SK-N-MC (cell line): ENCODE measurements at places on chromosomes 13 and 19.

DNA sequence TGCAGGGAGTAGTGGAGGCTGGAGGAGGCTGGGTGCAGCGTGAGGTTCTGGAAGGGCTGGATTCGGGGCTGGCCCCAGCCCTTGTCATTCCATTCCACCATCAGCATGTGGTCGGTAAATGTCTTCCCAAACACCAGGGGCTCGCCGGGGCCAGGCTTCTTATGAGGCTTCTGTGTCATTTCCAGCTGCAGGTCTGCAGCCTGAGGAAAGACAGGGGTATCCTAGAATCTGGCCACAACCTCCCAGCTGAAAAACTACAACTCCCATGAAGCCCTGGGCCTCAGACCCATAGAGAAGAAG is 4.4 kb downstream of the BCAT2 start:
- no peak for DNase-seq

- DNase-seq = peak; percentile 34
Measured at GRCh38 chr13:27424246-27425157, at the start of gene GTF3A. GTF3A (plus strand) TSS chr13:27424619.

DNA sequence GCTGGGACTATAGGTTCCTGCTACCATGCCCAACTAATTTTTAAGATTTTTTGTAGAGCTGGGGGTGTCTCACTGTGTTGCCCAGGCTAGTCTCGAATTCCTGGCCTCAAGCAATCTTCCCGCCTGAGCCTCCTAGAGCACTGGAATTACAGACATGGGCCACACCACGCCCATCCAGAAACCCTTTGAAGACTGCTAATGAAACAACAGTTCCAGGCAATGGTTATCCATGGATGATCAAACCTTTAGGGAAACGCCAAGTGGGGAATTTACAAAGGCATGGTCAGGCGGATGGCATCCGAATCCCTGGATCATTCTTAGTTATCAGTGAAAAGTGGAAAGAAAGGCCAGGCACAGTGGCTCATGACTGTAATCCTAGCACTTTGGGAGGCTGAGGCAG is 16.9 kb upstream of the DNMT1 start:
- DNase-seq = no peak

DNA sequence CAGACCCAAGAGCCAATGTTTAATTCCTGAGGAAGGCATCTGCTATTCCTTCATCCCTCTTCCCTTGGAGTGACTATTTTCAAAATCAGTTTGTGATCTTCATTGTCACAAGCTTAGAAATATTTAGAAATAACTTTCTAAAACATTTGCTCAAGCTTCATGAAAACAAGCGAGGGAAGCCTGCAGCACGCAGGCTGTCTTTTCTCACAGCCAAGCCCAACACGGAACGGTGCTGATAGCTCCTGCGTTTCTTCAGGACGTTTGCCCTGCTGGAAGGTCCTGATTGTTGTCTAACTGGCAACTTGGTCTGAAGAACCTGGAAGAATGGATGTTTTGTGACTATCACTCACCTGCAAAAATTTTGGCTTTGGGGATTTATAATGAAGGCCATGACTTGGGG is 152.5 kb downstream of the FGF9 start:
- no peak for DNase-seq

- no peak for DNase-seq
Measured at GRCh38 chr13:98200211-98200878, 23.3 kb upstream of the RNF113B start.

- DNase-seq = no peak
Measured at GRCh38 chr13:23510544-23510916, 59.7 kb upstream of the TNFRSF19 start.

DNA sequence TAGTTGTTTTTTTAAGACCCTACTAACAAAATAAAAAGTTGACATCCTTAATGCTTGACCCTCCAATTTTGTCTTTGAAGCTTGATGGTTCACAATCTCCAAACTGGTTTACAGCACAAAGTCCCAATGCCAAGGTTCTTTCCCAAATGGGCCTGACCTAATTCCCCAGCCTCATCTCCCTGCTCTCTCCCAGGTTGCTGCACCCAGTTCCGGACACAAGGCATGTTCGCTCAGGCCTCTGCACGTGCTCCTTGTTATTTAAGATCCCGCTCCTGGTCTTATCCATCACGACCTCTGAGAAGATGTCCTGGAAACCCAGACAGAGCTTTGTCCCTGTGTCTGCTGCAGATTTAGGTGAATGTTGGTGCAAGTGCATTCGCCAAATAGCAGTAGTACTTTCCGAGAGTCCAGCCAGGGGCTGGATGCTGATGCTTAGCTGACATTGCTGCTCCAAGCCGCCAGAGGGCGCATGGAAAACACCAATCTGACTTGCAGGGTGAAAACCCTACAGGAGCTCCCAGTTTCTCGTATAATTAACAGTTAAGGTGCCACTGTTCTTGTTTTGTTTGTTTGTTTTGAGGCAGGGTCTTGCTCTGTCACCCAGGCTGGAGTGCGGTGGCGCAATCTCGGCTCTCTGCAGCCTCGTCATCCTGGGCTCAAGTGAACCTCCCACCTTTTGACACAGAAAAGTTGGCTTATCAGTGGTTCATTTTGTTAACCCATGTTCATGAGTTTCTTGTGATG is 18.5 kb downstream of the LYPD3 start:
- DNase-seq = peak; percentile 28

DNA sequence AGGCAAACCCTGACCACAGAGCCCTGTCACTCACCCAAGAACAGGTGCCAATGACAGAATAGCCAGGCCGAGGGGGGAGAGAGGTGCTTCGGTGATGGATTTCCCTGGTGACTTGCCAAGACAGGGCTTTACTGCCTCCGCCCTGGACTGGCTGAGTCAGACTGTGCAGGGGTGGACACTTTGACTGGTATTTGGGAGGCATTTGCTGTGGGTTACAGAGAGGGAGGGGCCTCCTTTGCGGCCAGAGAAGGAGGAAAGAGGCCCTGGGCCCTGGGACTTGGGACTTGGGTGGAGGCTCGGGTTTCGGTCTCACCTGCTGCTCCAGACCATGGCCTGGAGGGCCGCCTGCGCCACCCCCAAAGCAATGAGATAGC is 4.6 kb upstream of the EPS8L1 start:
- no peak for DNase-seq

DNA sequence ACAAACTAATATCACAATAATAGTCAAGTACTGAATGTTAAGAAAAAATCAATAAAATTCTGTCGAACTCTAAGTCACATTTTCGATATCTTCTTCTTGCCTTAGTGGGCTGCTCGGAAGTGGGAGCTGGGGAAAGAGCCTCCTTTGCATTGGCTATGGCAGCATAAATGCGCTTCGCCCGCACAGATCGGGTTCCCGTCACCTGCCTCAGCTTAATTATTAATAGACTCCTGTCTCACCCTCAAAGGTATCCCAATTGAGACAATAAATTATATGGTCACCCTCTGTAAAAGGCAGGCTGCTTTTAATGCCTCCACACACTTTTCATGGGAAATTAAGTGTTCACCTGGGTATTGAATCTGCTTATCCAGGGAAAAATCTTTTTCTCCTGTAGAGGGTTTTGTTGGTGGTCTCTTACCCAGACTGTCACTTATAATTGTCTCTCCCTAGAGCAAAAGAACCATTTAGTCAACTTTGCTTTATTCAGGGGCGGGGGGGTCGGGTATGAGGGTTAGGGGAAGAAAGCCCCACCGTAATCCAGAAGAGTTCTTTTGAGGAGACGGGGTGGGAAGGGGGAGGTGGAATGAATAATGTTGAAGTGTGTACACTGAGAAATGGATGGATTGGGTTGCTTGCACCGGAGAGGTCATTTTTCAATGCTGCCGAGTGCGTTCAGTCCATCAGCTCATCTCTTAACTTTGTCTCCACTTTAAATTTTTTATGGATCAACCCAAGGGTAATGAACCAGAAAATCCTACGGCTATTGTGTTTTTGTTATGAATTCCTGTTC is 682.6 kb upstream of the SGCG start:
- DNase-seq = no peak
